ENCODE measurements at places on chromosomes 7 and 10. TPM values are rescaled to one million over a fixed set of nuclear protein-coding genes. Genes with fewer than 3 reads are reported as not detected.

The CLCN1 gene
- total RNA-seq: not detected

The OR6V1 gene
- total RNA-seq: not detected

The MRLN gene
- total RNA-seq: not detected

The HOXA11 gene
- 0.16 TPM for total RNA-seq

The C1QL3 gene
- total RNA-seq: not detected

The SLC26A4 gene
- 0.47 TPM for total RNA-seq

The FXYD4 gene
- total RNA-seq: not detected

The RBM17 gene
- 39.1 TPM for total RNA-seq
